ENCODE measurements at places on chromosomes 16 and 17.

GRCh38 chr17:12376276-12376675, 289.4 kb upstream of the MYOCD start:
- DNase-seq: no peak

DNA sequence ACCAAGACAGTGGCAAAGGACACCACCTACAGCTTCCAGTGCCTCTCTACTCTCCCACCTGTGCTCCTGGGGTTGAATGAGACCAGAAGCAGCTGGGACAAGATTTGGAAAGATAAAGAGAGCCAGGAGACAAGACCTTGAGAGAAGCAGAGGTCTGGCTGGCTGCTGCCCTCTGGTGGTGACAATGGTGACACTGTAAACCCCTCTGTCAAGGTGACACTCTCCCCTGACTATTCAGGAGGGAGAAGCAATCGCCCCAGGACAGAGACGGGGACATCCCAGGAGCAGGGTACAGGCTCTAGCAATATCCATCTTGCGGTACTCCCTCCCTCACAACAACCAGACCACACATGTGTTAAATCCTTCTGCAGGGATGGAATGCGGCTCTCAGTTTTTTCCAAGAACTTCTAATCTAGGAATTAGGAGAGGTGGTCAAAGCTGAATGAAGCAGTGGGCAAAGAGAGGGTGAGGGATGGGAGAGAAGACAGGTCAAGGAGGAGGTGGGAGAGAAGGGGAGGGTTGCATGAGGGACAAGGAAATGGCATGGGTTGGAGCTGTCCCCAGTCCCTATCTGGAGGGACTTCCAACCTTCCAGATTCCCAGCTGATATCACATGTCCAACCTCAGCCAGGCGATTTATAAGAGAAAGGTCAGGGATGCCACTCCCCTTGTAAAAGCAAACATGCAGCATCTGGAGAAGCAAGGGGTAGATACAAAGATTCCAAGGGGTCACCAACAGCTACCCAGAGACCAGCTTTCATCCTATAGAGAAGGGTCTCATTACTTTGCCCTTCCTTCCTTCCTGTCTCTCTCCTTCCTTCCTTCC, 2.9 kb downstream of the PHOSPHO1 start:
- DNase-seq: peak; percentile 88

DNA sequence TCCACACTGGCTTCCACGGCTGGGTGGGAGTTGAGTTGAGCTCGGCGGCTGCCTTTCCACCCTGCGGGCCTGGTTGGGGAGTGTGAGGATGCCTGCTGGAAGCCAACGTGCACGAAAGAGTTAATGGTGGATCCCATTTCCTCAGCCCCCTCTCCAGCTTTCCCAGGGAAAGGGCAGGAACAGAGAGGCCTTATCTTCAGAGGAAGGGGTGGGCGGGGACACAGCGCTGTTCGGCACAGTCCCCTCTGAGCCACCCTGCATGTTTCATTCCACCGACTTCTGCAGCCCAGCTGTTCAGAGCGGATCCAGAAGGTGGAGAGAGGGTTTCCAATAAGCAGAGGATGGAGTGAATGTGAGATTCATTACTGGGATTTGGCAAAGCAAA, 295.3 kb downstream of the SEC14L1 start:
- no peak for DNase-seq

GRCh38 chr17:45973099-45973780, 25.8 kb upstream of the STH start:
- DNase-seq: peak; percentile 27

DNA sequence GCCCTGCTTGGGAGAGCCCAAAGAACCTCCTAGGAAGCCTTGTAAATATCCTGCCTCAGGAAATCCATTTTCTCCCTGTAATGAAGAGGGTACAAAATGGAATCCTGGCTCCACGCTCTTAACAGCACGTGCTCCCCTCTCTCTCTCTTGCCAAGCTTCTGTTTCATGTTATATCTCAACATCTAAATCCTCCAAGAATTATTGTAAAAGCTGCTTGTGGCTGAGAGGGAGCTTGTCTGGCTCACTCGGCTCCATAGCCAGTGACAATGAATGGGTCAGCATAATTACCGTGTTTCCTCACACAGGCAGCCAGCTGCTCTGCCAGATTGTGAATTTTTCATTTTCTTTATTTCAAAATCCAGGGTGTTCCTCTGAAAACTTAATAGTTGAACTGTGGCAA, 317.8 kb downstream of the RBFOX1 start:
- no peak for DNase-seq

DNA sequence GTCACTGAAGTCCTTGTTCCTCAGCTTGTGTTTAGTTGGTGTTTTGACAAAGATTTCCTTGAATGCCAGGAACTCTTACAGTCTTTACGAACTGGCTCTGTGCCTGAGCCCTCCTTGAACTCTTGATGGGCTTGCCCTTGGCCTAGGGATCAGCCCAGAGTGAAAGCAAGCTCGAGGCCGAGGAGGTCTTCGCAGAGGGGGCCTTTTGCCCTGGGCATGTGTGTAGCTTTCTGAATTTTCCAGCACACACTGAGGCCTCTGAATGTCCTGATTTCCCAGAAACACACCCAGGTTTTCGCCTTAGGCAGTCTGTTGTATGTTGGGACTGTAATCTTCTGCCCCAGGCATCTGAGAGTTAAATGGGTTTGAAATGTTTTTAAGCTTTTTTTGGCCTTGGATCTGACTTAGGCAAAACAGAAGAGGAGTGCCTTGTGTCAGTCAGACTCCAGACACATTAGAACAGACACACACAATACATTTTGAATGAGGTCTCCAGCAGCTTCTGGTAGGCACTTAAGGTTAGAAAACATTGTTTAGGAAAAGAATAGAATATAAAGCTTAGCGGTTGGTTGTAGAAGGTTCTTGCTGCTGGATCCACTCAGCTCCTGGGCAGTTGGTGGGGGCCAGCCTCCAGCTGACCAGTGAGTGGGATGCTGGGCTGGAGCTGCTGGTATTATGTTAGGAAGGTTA, 17.1 kb downstream of the FOXK2 start:
- no peak for DNase-seq

DNA sequence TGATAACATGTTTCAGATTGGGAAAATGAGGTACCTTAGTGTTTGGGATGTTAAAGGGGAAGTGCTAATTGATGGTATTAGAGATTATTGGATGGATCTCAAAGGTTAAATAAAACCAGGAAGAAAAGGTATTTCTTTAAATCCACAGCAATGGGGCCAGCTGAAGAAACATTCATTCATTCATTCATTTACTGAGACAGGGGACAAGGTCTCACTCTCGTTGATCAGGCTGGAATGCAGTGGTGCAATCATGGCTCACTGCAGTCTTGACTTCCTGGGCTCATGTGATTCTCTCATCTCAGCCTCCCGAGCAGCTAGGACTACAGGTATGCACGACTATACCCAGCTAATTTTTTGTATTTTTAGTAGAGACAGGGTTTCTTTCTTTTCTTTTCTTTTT, 19.8 kb downstream of the EARS2 start:
- no peak for DNase-seq

GRCh38 chr17:49557312-49558024, 18.2 kb upstream of the NXPH3 start:
- DNase-seq: peak; percentile 80

DNA sequence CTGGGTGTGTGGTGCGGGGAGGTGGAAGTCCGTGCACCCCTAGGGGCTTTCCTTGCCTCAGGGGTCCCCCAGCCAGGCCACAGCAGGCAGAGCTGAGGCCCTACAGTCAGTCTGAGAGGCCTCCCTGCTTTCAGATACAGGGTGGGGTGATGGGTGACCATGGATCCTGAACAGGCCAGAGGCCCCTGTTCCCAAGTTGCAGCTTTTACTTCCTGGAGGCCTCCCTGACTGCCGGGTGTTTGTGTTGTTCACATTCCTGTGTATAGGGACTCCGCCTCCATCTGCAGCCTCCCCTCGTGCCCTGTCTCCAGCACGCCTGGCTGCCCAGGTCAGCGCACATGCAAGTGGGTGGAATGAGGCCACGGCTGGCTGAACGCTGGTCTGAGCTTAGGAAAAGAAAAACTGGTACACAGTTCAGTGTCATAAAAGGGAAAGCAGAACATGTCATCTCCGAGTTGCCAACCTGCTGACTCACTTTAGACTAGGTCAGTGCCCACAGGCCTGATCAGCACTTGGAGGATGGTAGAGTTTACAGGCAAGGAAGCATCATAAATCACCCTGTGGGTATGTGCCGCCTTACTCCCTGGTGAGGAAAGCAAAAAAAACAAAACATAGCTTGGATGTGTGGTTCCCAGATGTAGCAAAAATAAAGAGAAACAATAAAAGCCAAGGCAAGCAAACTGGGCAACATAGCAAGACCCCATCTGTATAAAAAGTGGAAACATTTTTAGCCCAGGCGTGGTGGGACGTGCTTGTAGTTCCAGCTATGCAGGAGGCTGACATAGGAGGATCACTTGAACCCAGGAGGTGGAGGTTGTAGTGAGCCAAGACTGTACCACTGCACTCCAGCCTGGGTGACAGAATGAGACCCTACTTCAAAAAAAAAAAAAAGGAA, 6.2 kb upstream of the SLC7A6 start:
- peak; percentile 80 for DNase-seq

- DNase-seq: no peak
Measured at GRCh38 chr17:51546114-51546513, 285.8 kb downstream of the UTP18 start.

GRCh38 chr16:4612977-4613635, 1.6 kb downstream of the UBALD1 start:
- DNase-seq: peak; percentile 67

- no peak for DNase-seq
Measured at GRCh38 chr17:74478420-74479100, 12.1 kb downstream of the CD300A start.

DNA sequence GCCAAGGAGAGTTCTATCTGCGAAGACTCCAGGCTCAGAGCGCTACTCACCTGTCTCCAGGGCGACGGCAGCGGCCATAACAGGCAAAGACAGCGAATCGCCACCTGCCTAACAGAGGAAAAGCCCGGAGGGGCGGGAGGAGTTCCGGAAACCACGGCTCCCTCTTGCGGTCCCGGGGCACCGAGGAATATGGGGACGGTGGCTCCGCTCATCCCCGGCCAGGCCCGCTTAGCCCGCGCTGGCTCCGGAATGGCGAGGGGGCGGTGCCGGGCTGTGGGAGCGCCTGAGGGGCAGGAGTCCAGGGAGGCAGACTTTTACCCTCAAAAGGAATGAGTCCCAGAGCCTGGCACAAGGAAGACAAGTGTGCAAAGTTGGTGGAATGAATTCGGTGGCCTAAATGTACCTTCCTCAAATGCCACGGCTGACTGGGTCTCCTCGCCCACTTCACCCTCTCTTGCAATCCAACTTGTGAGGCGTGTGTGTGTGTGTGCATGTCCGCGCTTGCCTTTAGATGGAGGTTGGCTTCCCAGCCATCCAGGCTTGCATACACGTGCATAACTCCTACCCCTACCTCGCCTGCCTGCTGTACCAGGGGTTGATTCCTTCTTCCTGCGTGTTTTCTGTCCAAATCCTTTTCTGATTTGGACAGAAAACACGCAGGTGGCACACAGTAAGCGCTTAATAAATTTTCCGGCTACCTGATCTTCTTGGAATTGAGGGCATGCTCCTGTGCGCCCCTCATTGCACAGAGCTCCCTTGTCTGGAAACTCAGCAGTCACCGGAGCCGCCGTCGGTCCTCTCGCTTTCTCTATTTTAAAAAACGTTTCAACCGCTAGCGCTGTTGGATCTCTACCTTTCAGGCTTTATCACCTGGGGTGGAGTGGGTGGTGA, 3.5 kb downstream of the C17orf100 start:
- no peak for DNase-seq

- no peak for DNase-seq
Measured at GRCh38 chr17:15270628-15271381, 5.7 kb upstream of the PMP22 start.

DNA sequence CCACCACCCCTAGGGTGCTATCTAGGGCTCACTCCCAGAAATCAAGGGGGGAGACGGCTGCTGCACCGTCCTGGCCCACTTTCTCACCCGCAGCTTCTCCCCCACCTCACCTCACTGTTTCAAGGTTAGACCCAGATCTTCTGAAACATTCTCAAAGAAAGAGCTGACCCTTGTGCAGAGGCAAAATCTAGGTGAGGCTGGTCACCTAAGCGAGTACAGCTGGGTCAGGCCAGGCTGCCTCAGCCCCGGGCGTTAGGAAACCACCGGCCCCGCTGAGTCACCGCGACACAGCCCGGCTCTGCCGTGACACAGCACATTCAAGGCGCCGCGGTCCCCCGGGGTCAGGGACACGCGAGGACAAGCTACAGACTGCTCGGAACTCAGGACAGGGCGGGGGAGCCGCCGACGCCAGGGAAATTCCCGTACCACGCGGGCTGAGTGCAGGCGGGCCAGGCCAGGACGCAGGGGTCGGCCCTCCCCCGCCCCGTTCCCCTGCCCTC, 27.1 kb downstream of the GNPTG start:
- peak; percentile 75 for DNase-seq

DNA sequence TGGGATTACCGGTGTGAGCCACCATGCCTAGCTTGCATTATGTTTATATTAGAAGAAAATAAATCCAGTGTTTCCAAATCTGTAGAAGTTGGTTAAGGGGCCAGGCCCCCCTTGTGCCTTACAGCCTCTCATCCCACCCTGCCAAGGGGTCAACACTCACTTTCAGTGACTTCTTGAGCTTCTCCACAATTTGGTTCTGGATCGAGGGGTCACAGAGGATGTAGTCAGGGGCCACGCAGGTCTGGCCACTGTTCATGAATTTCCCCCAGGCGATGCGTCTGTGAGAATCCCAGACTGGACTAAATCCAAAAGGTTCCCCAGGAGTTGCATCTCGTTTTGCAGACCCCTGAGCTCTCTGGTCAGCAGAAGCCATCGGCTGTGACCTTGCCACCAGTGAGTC, 7.2 kb downstream of the ALDH3A1 start:
- DNase-seq: no peak

DNA sequence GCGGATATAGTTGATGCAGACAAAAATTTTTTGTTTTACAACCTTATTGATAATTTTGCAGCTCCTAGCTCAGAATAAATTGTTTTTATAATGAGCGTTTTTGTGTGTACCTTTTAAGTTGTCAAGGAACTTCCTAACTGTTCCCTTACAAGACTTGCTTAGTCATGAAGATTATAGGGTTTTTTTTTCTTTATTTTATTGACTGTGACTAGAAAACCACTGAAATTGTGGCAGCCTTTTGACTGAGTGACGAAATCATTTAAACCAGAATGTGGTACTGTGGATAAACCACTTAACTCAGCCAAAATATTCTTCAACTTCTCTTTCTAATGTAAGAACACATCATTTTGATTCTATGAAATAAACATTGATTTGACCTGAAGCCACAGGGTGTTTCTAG, 40.8 kb upstream of the VPS4A start:
- no peak for DNase-seq

DNA sequence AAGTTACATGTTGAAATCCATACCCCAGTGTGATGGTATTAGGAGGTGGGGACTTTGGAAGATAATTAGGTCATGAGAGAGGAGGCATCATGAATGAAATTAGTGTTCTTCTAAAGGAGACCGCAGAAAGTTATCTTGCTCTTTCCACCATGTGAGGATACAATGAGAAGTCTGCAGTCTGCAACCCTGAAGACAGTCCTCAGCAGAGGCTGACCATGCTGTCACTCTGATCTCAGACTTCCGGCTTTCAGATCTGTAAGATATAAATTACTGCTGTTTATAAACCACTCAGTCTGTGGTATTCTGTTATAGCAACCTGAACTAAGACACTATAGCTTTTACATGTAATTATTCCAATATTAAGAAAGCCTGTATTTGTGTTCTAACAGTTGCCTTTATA, 116.7 kb upstream of the CES5A start:
- DNase-seq: no peak
